Hematopoietic multipotent progenitor cell treated with erythropoietin and hydrocortisone succinate and interleukin-3 and kit ligand, for 15 days (in vitro differentiated cells): ENCODE measurements at places on chromosomes 3 and 15.

GRCh38 chr3:175270198-175270837 is 411.2 kb downstream of the NAALADL2 start:
- DNase-seq = no peak

DNA sequence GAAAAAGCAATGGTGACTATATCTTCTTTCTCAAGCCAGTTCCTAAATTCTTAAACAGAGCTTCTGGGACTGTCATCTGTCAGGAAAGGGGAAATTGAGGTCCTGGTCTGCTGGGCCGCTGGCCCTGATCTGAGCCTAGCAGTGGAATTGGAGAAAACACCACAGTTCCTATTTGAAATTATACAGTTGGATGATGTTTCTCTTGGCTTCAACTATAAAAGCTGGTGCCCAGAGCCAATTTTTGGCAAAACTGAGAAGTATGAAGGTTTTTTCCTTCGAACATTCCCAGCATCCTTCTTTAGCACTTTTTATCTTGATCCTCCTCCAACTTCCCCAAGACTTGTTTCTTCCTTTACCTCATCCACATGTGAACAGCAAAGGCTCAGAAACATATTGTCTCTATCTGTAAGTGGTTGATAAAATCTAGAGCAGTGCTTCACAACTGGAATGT is 83.9 kb downstream of the CD47 start:
- no peak for DNase-seq

GRCh38 chr15:52352086-52352485 is 56.5 kb upstream of the MYO5C start:
- DNase-seq = no peak

- DNase-seq = no peak
Measured at GRCh38 chr3:50355829-50356552, 3.3 kb downstream of the TMEM115 start.

DNA sequence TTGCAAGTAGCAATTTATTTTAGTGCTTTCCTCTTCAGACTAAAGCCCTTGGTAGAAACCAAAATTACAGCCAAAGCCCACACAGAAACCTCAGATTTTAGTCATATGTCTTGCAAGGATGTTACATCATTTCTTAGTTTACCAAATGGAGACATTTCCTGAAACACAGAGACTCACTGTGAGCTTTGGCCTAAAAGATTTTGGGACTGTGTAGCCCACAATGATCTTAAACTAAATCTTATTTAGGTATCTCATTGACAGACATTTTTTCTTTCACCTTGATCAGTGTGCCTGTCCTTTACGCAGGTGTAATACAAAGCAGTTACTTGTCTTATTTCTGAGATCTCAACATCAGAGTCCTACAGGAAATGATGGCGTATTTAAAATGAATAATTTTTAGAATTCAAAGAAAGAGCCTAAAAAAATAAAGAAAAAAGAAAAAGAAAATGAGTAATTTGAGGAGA is 27.8 kb upstream of the AP4E1 start:
- DNase-seq = no peak

- no peak for DNase-seq
Measured at GRCh38 chr3:49428752-49429080, 408 bp downstream of the NICN1 start.

DNA sequence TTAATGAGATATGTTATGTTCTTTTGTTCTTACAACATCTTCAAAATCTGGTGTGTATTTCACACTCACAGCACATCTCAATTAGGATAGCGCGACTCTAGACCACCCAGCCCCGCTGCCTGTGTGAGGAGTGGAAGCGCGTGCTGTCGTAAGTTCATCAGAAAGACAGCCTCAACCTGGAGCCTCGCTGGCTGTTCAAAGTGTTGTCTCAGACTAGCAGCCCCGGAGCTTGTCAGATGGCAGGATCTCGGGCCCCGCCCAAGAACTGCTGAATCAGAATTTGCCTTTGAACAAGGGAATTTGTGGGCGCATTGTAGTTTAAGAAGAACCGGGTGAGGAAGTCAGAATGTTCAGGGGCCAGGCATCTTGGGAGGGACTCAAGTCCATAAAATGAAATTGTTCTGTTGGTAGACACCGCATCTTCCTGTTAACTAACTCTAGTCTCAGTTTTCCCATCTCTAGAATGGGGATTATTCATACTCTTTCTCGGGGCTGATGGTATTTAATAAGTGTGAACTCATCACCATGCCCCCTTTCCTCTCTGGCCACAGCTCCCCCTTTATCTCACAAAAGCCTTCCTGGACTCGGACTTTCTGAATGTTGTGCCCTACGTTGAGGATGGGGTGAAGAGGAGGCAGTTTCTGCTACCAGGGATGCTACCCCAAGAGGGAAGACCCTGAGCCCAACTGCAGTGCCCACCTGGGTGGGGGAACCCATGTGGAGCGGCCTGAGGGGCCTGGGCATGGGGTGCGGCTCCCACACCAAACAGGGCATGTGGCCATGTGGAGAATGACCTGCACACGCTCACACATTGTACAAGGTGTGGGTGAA is 40.4 kb downstream of the BHLHE40 start:
- peak; percentile 8 for DNase-seq

DNA sequence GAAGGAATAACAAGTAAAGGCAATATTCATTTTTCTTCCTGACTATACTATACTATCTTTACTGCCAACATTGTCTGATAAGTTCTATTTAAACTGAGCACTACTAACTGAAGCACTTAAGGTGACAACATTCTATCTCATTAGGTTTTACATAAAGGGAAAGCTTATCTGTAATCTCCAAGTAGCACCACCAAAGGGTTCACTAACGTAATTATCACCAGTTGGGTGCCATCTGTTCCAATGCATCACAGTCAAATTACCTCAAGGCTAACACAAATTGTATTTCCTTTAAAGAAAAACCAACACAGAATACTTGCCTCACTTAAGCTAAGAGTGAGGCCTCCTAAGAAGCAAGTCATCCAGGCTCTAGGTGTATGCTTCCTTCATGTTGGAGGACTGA is 453.8 kb downstream of the RAP2B start:
- no peak for DNase-seq

DNA sequence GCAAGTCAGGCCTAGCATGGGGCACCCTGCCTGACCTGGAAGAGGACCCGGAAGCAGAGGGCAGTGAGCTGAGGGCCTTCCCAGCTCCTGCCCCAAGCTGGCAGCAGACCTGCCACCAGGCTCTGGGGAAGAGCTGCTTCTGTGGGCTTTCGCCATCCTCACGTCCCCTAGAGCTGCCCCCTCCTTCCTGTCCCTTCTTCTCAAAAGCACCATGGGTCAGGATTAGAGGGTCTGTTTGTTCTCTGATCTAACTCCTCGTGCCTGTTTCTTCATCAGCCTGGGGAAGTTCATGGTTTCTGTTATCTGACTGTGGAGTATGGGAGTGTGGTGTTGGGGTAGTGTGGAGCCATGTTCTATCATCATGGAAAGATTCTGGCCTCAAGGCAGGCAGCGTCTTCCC is 58.4 kb upstream of the POLG start:
- no peak for DNase-seq

DNA sequence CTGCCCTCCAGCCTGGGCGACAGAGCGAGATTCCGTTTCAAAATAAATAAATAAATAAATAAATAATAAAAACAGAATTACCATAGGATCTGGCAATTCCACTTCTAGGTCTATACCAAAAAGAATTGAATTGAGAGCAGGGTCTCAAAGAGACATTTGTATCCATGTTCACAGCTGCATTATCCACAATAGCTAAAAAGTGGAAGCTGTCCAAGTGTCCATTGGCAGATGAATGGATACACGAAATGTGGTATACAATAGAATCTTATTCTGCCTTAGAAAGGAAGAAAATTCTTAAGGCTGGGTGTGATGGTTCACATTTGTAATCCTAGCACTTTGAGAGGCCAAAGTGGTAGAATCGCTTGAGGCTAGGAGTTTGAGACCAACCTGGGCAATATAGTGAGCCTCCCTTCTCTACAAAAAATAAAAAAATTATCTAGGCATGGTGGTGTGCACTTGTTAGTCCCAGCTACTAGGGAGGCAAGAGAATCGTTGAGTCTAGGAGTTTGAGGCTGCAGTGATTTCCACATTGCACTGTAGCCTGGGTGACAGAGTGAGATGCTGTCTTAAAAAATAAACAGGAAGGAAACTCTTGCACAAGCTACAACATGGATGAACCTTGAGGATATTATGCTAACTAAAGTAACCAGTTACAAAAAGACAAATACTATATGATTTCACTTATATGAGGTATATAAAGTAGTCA is 24.2 kb downstream of the PFKFB4 start:
- DNase-seq = no peak

- DNase-seq = no peak
Measured at GRCh38 chr15:25635191-25635590, 196.4 kb upstream of the UBE3A start.

GRCh38 chr3:152968388-152969024 is 133.6 kb downstream of the P2RY1 start:
- no peak for DNase-seq

- no peak for DNase-seq
Measured at GRCh38 chr15:60720493-60721256, 241.7 kb upstream of the ICE2 start.

GRCh38 chr15:41022487-41023090 is 69.3 kb downstream of the CHAC1 start:
- DNase-seq = peak; percentile 42

DNA sequence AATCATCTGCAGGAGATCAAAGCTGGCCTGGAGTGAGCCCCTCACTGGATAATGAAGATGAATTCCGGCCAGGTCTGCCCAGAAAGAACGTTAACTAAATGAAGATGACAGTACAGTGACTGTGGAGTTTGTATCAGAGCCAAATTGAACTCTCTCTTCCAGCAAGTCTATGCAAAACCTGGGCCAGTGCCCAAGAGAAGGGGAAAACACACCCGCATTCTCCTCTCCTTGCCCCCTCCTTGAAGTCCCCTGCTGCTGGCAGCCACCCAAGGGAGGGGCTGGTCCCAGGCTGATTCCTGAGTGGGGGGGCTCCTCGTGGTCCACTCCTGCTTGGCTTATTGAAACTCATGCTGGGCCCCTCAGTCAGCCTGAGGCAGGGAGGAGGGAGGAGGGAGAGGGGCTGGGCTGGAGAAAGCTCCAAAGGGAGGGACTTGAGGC is 155.7 kb downstream of the RAB11A start:
- DNase-seq = no peak

DNA sequence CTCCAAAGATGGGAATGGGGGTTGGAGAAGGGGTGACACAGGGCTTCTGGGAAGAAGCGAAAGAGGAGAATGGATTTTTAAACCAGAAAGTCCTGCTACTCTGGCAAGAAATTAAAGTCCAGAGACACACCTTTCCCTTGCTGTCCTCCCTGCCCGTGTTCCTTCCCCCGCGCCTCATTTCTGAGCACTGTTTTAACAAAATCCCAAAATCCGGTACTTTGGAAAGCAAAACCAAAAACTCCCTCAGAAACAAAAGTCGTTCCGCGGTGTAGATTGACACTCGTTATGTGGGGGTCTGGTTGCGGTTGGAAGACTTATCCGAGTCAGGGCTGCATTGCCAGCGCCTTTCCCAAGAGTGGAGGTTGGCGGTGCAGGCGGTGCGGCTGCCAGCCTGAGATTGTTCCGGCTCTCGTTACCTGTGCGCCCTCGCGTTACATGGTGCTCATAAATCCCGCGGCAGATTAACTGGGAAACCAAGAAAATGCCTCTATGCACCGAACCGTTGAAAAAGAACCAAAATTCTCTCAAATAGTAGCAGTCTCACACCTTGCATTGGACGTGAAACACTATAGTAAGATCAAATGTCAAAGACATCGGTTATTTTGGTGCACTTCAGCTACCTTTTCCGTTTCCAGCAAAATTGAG is 217.7 kb downstream of the MEIS2 start:
- DNase-seq = no peak

DNA sequence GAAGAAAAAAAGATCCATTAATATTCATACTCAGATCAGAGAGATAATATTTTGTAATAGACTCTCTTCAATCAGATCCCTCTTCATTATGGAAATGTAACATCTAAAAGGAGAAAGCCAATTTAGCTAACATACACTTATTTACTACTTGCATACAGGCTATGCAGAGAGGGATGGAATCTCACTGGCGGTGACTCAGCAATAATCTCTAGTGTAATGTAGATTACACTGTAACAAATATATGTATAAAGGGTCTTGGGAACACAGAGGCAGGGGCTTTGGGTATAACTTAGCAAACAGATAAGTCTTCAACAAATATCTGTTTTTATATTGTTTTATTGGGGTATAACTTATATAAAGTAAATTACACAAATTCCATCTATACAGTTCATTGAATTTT is 69.6 kb downstream of the CGNL1 start:
- no peak for DNase-seq

DNA sequence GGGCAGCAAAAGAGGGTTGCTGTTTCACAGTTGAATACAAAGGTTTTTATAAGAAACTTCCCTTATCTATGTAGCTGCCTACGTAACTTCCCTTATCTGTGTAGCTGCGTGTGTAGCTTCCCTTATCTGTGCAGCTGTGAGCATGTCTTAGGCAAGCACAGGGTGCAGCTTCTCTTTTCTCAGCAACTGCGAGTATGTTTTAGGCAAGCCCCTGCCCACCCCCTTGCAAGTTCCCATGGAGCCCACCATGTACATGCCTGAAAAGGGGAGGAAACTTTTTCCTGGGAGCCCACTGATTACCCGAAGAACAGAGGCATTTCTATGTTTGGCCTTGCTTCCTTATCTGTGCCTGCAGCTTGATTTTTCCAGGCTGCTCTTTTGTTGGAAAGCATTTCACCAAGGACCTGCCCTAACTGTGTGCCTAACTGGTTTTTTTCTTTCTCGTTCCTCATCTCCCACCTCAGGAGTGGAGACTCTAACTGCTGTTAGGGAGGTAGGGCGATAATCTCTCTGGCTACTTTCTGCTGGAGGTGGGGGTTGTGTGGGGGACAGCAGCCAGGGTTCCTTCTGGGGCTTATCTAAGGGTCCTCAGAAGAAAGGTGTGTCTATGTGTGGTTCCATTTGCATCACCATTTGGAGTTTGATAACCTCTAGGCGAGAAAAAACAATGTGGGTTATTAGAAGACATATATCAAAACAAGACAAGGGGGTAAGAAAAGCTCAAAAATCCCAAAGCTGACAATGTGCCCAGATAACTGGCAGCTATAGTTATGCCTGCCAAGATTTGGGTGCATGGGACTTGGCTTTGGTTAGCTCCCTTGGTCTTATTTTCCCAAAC is 26.0 kb downstream of the SORD start:
- DNase-seq = peak; percentile 36

DNA sequence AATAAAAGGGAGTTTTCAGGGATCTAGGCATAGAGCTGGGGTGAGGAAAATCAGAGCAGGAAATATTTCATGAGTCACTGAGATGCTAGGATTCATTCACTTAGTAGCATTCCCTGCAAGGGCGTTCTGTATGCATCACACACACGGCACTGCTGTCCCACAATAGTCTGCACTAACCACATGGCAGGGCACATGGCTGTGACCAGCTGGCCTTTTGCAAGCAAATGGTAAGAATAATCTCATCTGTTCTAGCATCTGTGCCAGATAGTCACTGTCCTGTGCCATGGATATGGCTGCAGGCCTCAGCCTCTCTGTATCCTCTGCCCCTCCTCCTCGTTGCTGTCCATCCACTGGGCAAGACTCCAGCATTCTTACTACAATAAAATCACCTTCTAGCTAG is 37.8 kb downstream of the BOC start:
- DNase-seq = no peak

DNA sequence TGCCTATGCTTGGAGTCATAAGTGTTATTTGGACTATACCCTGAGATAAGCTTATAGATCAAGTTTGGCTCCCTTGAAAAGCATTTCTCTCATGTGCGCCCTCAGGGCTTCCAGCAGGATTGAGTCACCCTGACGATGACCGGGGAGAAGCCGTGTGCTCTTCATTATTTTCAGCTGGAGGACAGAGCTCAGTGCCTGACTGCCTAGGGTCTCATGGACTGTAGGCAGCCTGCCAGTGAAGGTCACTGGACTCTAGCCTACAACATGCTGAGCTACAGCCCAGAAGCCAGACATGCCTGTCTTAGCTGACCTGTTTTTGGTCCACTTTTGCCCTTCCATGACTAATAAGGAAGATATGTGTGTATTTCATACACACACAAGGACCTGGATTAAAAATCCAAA is 31.6 kb upstream of the NUDT16 start:
- DNase-seq = no peak
